Hypothalamus (tissue), 51 donors: ENCODE measurements at places on chromosomes 7 and 10.

DNA sequence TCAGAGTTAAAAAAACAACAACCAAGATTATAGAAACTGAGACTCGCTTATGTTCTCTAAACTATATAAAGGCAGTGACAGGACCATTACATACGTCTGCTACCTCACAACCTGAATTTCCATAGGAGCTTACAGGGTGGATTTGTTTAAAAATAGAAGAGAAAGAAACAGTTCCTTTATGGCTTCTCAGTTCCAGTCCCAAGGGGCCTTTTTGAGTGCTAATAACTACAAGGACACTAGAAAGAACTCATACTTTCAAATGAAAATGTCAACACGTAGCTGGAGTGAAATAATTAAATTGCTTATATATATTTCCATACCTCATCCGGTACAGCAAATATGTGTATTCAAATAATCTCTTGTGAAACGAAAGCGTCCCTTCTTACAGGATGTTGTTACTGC is 19.7 kb downstream of the TSPAN12 start:
- DNase-seq, result no peak

GRCh38 chr10:3777981-3778691 is 6.9 kb downstream of the KLF6 start:
- no peak for DNase-seq

- DNase-seq, result no peak
Observed at GRCh38 chr7:116967983-116968382, 14.7 kb downstream of the ST7 start.

- DNase-seq, result no peak
Observed at GRCh38 chr7:95527033-95527775, 41.5 kb downstream of the ASB4 start.

- no peak for DNase-seq
Observed at GRCh38 chr7:129779602-129780256, 168.2 kb downstream of the NRF1 start.
